Globus pallidus (tissue), 1 donor: ENCODE measurements at places on chromosomes 13 and 19.

DNA sequence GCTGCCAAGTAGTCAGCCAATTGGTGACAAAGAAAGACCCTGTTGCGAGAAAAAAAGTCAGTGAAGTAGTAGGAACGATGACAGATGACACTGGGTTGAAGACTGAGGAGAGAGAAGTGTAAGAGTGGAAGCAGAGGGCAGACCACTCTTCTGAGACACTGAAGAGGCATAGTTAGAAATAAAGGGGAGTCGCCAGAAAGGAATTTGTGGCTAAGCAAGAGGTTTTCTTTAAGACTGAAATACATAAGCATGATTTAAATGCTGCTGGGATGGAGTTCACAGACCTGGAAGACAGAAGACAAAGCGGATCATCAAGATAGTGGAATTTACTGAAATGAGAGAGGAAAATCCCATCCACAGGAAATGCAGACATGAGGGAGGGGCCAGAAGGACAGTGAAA lies 56.2 kb upstream of the USPL1 start:
- no peak for DNase-seq

GRCh38 chr13:113835461-113836270 lies 28.2 kb downstream of the GAS6 start:
- DNase-seq: no peak

DNA sequence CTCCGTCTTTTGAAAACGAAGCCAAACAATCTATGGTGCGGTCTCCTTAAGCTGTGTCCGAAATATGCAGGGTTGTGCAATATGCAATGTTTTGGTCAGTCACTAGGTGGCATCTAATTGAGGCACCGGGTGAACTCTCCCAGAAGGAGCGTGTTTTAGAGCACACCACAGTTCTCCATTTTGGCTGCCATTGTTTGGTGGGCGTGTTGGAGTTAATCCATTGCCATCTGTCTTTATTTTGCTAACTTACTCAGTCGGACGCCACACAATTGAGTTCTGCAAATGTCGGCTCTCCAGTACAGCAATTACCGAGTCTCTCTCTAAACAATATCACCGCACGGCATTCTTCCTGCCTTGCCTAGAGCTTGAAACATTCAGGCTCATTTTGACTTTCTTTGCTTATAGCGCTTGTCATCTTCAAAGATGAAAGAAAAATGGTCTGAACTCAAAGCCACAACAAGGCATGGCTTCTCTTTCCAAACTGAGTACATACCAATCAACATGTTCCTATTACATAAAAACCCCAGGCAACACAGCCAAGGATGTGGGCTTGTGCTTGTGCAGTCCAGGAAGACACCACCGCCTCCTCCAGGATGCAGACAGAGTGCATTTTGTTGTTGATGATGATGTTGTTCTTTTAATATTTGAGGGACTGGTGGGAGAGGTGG lies 182.0 kb upstream of the SERP2 start:
- DNase-seq: peak; percentile 75

DNA sequence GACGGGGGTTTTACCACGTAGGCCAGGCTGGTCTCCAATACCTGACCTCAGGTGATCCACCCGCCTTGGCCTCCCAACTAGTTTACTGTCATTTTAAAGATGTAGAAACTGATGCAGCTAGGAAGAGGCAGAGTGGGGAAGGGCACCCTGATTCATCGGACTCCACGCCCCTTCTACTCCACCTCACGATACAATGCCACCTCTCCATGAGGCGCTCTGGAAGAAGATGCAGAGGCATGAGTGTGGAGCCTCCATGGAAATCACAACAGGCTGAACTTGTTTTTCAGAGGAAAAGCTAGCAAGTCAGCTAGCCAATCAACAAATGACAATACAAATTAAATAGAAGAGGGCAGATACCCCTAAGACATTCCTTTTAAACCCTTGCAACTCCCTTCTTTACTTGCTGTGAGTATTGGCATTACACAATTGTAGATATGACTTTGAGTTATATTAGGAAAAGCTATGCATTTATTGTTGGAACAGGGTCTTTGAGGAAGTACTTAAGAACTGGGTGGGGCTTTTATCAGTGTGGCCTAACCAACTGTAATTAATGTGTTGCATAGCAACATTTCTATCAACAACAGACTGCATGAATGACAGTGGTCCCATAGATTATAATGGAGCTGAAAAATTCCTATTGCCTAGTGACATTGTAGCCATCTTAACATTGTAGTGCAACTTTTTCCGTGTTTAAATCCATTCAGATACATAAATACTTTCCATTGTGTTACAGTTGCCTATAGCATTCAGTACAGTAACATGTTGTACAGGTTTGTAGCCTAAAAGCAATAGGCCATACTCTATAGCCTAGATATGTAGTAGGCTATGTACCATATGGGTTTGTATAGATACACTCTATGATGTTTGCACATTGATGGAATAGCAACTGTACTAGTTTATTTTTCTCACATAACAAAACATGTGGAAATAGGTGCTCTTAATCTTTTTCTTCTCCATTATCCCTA lies 17.6 kb downstream of the WDFY2 start:
- DNase-seq: no peak
